ENCODE measurements at places on chromosomes 16 and 17.

GRCh38 chr17:82754297-82755208 is 2.7 kb downstream of the TBCD start:
- no peak for DNase-seq

DNA sequence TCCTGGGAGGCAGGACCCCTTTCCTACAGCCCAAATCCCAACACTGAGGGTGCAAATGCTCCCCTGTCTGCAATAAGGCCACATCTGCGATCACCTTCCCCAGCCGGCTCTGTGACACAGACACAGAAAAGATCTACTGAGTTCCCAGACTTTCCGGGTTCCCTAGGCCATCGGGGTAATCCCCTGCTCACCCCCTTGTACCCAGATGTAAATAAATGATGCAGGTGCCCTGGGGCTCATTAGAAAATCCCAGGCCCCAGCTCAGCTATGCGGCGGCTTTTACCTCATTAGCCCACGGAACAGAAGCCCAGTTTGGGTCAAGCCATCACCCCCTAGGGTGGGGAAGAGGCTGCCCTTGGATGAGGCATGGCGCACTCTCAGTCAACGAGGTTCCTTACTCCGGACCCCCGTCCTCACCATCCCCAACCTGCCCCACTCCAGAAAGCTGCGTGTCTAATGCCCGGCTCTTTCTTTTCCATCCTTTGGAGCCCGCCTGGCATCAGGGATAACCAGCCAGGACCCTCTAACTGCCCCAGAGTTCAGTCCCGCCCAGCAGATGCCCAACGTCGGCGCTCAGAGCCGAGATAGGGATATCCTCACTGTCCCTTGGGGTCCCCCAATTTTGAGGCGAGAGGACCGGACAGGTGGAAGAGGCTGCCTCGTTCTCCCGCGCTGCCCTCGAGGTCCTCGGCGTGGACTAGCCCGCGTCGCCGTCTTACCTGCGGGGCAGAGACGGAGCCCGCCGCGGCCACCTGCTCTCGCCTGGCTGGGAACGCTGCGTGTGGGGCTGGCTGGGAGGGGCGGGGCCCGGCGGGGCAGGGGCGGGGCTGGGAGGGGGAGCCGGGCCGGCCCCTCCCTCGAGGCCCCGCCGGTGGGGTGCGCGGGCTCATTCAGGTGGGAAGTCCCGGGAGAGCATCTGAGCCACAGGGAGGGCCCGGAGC is at the start of gene ZNF385C:
Gene ZNF385C, minus strand, starts transcription at position 783 of the 941 bp plus-strand sequence. CDS start 35,417 bp downstream, outside the sequence.
- DNase-seq: no peak

DNA sequence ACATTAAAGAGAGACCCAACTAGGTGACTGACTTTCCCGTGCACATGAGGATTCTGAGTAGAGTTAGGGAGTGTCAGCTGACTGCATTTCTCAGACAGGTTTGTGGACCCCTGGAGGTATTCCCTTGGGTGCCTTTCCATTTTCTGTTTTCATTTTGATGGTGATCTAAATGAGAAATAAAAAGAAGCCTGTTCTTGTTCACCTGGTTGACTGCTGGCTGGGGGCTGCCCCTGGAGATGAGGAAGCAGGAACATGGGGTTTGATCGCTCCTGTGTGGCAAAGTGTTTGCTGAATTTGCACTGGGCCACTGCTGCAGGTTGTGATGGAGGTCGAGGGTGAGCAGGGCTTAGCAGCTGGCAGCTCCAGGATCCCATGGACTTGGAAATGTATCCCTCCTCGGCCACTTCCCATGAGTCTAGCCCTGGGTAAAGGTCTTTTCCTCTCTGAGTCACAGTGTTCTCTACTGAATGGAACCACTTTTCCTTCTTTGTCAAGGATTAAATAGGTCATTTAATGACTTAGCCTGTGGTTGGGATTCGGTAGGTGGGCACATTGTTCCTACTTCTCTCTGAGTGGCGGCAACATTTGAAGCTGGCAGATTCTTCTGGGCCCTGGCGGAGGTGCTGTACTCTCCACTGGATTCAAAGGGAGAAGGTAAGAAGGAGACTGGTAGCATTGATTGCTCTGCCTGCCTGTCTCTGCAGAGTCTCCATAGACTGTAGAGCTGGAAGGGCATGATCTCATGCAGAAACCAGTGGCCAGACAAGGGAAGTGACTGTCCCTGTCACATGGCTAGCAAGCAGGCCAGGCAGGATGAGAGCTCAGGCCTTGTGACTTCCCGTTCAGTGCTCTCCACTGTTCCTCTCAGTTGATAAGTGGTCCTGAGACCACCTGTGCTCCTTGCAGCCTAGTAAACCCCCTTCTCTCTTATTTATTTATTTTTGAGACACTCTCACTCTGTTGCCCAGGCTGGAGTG is 17.9 kb downstream of the SNX29 start:
- DNase-seq: no peak

DNA sequence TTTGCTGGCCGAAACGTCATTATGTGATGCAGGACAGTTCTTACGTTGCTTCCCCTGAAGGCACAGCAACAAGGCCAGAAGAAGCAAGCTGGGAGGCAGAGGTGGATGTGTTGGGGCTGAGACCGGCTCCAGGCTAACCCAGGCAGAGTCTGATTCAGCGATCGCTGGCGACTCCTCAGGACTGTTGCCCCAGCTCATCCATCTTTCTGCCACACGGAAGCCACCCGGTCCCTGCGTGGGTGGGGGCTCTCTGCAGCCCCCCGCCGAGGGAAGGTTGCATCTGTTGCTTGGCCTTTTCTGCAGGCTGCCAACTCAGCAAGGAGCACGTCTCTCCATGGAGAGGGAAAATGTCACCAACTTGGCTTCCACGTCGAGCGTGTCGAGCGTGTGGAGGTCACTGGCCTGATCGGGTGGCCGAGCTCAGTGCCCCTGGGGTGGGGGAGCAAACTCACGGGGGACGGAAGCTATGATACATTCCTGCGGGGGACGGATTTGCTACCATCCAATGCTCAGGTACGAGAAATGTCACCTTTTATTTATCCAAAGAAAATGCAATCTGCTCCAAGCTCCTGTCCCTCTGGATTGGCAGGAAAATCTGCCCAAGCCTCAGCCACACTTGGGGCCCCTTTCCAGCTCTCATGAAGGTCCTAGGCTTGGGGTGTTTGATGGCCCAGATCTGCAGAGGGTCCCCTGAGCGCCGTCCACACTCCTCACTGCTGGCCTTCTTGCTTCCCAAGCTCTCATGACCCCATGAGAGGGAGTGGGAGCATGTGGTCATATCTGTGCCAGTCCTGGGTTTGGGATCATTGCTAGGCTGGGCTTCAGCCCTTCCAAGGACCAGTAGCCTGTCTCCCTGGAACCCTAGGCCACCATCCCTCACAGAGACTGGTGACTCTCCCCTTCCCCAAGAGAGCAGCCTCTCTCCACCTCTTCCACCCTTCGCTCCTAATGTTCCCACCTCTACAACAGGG is 69.4 kb downstream of the RPH3AL start:
- DNase-seq: no peak

DNA sequence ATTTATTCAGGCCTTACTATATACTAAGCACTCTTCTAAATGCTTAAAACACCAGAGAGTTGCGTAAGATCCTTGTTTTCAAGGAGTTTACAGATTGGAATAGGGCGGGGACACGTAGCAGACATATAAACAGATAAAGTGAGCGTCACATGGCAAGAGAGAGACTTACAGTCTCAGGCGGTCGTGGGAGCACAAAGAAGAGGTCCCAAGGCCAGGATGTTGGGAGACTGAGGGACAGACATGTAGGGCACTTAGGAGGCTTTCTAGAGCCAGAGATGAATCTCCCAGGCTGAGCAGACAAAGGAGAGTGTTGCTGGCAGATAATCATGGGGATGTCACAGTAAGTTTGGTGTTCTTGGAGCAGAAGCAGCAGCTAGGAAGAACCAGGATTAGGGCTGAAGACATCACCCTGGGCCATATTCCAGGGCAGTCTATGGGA is 119.1 kb upstream of the ANKFN1 start:
- DNase-seq: no peak

- DNase-seq: no peak
Observed at GRCh38 chr16:55572439-55572838, 6.0 kb downstream of the CAPNS2 start.

GRCh38 chr16:84725481-84726078 is 25.8 kb downstream of the USP10 start:
- no peak for DNase-seq

DNA sequence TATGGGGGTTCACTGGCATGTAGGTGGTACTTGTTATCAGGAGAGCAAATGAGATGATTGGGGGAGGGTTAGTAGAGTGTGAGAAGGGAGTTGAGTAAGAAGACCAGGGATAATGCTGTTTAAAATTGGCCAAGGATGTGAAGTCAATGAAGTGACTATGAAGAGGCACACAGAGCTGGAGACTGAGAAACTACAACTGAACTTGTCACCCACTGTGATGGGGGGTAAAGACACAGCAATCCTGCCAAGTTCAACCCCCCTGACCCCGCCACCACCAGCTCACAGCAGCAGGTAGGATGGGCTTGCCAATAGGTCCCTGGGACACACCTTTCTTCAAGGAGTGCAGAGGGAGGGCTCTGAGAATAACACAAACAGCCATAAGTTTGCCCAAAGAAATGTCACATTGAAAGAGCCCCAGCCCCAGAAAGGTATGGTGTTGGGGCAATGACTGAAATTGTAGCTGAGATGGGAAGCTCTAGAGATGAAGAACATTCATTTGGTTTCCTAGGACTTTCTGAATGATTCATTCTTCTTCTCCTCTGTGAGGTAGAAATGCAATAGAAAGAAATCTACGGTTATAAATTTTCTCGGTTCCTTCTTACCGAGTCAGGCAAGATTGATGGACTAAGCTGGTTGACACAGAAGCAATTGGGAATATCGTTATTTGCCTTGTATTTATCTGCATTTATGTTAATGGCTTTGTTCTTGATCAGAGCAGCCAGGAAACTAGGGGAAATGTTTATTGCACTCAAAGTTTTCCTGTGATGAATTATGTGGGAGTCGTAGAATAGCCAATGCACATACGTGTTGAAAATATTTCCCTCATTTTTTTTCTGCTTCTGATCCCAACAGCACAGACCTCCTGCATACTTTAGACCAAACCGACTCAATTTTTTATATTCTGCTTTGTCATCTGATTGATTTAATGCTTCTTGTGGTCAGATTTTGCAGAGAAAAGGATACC is 595.2 kb upstream of the CDH11 start:
- no peak for DNase-seq

GRCh38 chr17:78736526-78737079 is 45.5 kb downstream of the CYTH1 start:
- peak; percentile 56 for DNase-seq

- no peak for DNase-seq
Observed at GRCh38 chr17:82888583-82889495, 49.0 kb upstream of the ZNF750 start.

GRCh38 chr16:87127061-87127765 is 190.0 kb downstream of the C16orf95 start:
- no peak for DNase-seq

- DNase-seq: no peak
Observed at GRCh38 chr17:80799538-80800480, 191.8 kb upstream of the CHMP6 start.

Measured in activated CD4-positive, CD25-positive, alpha-beta regulatory T cell treated with anti-CD3 and anti-CD28 coated beads, Interleukin-2, amount 50 U/mL, for 72 hours (primary cell).